ENCODE measurements at places on chromosomes 3 and 15. TPM values are rescaled to one million over a fixed set of nuclear protein-coding genes. Genes with fewer than 3 reads are reported as not detected.

DNA sequence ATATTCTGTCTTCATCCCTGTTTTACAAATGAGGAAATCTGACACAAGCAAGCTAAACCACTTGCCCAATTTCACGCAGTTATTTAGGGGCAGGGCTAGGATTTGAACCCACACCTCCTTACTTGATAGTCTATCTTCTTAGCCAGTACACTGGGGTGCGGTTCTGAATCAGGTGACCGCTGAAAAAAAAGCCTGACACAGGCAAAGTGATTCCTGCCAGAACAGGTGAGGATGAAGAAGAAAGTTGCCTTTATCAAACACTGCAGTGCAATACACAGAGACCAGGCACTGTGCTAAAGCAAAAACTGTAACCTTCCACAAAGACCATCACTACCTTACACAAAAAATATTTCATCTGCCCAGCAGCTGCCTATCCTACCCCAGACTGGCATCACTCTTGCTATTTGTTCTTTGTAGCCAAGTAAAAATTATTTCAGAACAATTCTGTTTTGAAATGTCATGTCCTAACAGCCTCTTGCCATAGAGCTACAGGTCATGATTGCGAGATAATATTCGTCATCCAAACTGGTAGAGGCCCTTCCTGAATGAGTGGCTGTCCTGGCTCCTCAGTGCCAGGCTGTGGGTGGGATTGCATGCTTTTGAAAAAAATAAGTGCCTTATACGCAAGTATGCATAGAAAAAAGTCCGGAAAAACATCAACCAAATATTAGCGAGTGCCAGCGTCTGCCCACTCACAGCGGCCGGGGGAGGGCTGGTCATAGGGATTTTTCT is 142.3 kb upstream of the TPM1 start:
- peak; percentile 23 for DNase-seq

DNA sequence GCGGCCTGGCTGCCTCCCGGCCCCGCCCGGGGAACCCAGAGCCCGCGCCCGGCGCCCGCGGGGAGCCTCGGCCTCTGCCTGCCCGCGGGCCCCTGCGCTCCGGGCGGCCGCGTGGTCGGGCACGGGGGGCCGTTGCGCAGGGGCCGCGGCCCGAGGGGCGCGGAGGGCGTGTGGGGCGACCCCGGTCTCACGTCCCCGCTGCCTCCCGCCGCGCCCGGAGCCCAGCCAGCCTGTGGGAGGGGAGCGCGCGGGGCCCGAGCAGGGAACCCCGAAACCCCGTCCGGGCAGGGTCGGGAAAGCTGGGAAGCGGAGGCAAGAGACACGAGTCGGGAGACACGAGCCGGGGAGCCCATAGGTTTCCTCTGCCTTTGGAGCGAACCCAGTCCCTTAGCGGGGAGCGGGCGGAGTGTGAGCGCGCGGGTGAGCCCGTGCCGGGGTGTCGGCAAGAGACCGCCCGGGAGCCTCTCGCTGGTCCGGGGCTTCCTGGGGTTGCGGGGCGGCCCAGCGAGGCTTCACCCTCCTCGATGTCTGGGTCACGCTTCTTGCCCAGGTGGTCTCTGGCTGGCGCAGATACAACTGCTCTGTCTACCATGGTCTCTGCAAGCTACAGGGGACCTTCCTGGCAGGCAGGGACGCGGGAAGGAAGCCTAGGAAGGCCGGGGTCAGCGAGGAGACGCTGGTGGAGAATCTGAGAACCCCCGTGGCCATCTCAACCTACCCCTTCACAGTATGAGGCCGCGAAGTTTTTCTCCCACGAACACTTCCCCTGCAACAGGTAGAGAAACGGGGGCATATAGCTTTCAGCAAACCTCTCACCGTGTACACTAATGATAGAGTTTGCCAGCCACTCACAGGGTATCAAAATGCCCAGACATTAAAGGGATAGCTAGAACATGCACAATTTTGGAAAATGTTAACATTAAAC is 586 bp downstream of the LRRK1 start:
- DNase-seq: no peak

GRCh38 chr3:56915966-56916586 is 114.3 kb upstream of the ARHGEF3 start:
- no peak for DNase-seq

DNA sequence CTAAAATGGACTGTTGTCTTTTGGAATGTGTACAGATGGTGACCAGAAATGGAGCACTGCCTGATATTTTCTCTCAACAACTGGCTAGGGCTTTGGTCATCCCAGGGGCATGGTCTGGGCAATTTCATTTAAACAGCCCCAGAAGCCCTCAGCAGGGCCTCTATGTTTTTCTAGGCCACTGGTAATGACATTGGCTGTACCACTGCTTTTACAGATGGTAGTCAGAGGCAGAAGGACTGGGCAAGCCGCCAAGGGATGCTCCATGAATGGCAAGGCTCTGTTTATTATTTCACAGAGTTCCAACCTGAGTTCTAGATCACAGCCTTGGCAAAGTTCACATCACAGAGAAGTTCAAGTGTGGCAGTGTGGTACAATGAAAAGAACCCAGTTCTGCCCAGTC is 37.0 kb upstream of the LMCD1 start:
- DNase-seq: no peak

DNA sequence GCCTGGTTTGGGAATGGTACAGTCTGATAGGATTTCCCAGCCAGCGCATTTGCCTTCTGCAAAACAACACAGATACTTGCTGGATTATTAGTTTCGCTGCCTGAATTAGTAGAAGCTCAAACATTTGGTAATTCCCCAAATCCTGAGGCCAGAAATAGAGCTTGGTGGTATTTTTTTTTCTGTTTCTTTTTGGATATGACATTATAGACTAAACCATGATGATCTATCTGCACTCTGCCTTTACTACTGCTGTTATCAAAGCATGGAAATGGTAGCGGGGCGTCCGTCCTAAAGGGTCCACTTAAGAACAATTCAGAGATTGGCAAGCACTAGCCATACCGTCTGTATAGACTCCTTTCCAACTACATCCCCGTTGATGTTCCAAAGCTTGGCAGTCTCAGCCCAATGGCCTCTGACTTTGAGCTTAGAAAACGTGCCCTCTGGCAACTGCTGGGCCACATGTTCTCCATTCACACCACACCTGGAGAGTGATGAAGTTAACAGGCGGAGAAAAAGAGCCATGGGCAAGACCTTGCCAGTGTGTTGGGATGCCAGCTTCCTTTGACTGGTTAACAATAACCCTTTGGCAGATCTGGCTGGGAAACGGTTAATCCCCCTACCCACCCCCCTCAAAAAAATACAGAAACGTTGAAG is 241.0 kb upstream of the NR2F2 start:
- no peak for DNase-seq

Gene FETUB
- not detected for total RNA-seq

Gene FBXL22
- total RNA-seq: not detected

Gene SKOR1
- 0.10 TPM for total RNA-seq

Gene CFAP20DC
- total RNA-seq: 3.5 TPM

Gene GXYLT2
- 1.0 TPM for total RNA-seq
